ENCODE measurements at places on chromosomes 5 and 9.
A peak's percentile ranks its signal among the peaks of the same experiment; 100 is the strongest.

DNA sequence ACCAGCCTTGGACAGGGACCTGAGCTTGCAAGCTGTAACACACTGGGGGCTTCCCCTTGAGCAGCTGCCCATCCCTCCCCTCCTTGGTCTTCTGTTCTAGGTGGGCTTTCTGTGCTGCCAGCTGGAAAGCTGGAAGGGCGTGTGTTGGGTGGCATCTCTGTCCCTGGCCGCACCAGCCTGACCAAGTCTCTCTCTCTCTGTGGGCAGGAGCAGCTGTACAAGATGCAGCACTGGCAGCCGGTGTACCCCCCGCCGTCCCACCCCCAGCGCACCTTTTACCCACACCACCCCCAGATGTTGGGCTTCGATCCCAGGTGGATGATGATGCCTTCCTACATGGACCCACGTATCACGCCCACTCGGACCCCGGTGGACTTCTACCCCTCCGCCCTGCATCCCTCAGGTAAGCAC lies 32.1 kb upstream of the POMT1 start:
- no peak for DNase-seq

DNA sequence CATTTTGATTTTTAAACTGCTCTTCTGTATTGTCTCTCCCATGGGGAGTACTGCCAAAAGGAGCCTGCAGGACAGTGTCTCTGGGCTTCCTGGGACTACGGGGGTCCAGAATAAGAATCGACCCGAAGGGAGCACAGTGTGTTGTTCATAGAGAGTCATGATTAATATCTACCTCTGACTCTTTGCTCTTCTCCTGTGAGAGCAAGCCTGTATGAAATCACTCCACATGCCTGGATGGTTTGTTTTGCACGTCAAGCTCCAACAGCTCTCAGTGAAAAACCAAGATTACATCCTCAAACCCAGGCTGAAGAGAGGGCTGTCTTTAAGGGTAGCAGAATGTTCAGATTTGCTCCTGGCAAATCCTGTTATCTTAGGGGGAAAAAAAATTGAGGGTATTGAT lies 1860.0 kb upstream of the WWC1 start:
- no peak for DNase-seq

- no peak for DNase-seq
These were observed 285.5 kb upstream of the MAP3K1 start for GRCh38 chr5:56529666-56530430.

- no peak for DNase-seq
These were observed 117.8 kb downstream of the FGF18 start for GRCh38 chr5:171537070-171537849.

DNA sequence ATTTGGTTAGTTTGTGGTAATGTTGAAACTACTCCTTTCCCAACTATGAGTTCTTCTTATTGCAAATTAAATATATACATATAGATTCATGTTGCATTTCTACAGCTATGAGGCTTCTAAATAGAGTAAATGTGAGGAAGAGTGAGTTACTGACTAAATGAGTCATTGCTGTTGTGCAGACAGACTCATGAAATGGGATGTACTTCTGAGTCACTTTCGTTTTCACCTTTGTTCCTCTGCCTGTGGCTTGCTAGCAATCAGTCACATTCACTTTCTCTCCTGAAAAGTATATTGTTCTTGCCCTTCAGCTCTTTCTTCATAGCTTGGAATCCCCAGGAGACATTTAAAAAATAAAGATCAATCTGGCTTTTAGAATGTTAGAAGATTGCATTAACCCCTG lies 295.5 kb upstream of the SMC2 start:
- DNase-seq, result no peak

DNA sequence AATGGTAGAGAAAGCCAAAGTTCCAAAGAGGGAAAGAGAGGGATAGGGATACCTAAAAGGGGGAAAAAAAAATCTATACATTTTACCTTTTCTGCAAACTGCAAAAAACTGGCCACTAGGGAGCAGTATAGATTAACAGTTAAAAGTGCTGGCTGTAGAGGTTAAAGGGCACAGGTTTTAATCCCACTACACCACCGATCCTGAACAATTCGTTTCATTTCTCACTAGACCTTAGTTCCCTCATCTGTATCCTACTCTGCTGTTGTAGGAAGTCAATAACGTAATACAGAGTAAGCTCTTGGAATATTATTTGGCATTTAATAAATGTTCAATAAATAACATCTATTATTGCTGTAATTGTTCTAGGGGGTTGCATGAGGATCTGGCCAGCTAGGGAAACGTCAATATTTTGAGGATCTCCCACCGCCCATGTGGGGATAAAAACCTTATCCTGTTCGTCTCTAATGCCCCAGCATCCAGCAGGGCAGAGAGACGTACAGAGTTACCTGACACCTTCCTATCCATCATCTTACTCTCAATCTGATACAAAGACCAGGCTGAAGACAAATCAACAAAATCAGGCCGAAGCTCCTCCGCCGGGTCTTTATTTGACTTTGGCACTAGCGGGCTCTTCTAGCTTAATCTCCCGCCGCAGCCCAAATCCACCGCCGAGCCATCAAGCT lies 757 bp downstream of the CDC26 start:
- DNase-seq, result peak; percentile 48

DNA sequence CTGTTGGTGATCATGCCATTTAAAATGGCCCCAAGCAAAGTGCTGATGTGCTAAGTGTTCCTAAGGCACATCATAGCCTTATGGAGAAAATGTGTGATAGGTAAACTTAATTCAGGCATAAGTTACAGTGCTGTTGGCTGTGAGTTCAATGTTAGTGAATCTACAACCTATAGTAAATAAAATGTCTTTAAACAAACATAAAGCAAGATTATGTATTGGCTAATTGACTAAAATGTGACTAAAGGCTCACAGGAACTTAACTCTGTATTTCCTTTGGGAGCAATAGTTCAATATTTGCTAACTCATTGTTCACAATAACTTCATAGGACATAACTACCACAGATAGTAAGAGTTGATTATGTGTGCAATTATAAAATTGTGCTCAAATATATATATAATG lies 49.4 kb upstream of the LRRC19 start:
- DNase-seq, result no peak

GRCh38 chr9:22147813-22148527 lies 138.9 kb upstream of the CDKN2B start:
- DNase-seq, result peak; percentile 60

DNA sequence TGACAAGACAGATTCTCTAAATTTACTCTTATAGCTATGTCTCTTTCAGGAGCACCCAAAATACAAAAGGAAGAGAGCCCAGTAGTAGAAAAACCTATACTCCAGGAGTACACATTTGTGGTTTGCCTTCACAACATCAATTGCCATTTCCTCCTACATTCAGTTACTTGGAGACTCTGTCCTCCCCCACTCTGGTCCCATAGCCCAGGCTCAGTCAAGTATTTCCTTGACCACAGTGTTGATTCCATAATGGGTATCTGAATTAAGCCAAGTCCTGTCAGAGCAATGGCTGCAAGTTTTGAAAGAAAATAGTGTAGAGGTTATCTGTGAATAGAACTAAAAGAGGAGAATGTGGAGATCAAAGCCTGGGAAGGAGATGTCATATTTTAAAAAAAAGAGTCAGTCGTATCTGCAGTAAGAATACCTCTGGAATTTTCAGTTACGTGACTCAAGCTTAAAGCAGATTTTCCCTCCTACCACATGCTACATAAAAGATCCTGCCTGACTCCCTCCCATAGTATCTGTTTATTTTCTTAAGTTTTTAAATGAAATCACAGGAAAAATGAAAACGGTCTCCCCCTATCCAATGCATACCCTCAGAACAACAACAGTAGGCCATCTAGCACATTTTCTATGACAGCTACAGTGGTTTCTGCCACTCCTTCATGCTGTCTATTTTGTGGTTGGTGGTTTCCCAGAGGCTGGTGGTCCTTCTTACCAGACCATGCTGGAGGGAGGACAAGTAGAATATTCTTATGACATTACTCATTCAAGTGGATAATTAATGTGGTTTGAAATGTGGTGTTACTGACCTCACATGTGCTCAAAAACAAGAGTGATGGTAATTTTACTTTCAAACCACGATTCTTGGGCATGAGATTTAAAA lies 249.7 kb upstream of the TMEM161B start:
- no peak for DNase-seq

DNA sequence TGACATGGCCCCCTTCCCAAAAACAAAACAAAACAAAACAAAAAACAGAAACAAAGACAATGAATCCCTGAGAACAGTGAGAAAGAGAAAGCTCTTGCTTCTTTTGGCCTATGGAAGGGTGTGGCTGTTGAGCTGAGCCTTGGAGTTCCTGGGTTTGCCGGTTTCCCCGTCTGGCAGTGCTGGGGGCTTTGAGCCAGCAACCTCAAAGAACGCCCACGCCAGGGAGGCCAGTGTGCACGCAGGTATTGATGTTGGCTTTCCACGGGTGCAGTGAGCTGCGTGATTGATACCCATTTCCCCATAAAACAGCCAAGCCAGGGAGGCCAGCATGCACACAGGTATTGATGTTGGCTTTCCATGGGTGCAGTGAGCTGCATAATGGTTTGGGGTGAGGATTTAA lies 8.3 kb upstream of the LCN1 start:
- no peak for DNase-seq

GRCh38 chr9:70478963-70479641 lies 64.6 kb upstream of the KLF9 start:
- no peak for DNase-seq

GRCh38 chr9:81125446-81126092 lies 563.8 kb downstream of the TLE1 start:
- no peak for DNase-seq

DNA sequence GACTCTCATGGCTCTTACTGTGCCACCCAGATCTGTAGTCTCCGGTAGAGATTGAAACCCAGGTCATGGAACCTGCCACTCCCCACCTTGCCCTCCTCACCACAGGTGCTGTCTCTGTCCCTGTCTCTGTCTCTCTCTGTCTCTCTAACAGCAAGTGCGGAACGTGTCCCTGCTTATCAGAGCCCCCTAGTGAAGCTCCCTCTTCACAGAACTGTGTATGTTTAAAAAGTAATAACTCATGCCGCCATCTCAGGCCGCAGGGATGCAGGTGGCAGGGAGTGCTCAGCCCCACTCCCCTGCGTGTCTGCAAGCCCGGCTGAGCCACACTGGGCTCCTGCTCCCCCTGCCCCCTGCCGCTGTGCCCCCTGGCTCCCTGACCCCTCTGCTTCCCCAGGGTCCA lies 43.8 kb downstream of the UNC5A start:
- no peak for DNase-seq

- DNase-seq, result peak; percentile 7
These were observed 6.1 kb upstream of the PRUNE2 start for GRCh38 chr9:76911971-76912370.

DNA sequence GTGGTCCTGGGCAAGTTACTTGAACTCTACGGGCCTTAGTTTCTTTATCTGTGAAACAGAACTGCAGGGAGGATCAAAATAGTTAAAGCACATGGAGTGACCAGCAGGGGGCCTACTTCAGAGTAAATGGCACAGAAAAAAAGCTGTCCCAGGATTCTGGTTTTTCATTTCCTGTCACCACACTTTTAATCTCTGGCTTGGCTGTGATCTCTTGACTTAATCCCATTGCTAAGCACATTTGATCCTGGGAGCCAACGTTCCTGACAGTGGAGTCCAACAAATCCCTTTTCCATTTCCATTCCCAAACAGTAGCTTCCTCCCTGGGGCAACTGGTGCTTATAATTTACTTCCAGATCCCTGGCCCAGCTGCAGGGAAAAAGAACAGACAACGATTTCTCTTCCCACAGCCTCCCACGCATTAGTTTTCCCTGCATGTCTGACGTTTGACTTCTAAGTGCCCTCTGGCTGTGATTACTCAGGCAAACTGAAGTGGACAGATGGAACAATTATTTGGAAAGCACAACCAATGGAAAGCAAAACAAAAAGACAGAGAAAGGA lies 136.5 kb upstream of the STK32A start:
- DNase-seq, result peak; percentile 42

DNA sequence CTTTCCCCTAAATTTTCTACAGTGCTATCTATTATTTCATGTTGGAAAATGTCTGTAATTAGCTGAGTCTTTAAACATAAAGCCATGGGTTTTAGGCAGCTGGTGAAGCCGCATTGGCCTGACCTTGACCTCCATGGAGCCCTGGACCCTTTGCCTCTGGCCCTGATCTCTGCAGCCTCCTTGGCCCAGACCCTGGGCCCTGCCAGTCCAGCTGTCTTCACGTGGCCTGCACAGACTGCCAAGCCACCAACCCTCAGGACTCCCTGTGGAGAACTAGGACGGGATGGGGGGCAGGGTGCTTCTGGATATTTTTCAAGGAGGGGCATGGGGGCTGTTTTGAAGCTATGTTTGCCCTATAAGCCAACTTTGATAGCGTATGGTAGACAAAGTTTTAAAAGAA lies 29.8 kb upstream of the PPARGC1B start:
- no peak for DNase-seq

- no peak for DNase-seq
These were observed 112.0 kb downstream of the RXRA start for GRCh38 chr9:134438195-134438788.

DNA sequence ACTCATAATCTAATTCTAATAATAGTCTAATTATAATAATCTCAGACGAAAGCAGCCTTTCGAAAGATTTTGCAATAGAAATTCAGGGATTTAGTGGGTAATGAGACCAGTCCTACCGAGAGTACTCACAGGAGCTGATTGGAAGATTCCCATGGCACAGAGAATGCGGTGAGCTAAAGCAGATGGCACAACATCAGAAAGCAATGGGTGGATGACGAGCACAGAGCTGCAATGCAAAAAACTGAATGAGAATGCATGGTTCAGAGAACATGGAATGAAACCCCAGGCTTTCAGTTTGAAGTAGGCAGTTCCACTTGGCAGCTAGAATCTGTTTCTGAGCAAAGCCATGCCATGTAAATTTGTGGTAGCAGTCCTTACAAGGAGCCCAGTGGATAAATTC lies 78.2 kb upstream of the SPINK5 start:
- DNase-seq, result no peak

- no peak for DNase-seq
These were observed 69.9 kb downstream of the HSPA4 start for GRCh38 chr5:133121611-133122150.

- DNase-seq, result no peak
These were observed 191.2 kb downstream of the PIK3R1 start for GRCh38 chr5:68406767-68407241.

DNA sequence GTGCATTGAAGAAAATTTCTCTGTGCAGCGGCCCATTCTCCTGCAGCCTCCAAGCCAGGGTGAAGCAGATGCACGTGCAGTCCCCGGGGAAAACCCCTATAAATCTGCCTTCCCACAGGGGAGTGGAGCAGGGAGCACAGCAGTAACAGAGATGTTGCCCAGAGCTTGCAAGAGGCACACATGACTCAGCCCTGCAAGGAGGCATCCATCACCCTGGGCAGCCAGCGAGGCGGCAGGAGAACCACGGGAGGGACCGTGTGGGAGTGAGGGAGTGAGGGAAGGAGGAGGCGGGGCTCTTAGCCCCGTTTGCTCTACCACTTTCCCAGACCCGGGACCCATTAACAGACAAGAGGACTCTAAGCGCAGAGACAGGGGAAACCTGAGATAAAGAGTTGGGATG lies 96.2 kb upstream of the ARAP3 start:
- no peak for DNase-seq

DNA sequence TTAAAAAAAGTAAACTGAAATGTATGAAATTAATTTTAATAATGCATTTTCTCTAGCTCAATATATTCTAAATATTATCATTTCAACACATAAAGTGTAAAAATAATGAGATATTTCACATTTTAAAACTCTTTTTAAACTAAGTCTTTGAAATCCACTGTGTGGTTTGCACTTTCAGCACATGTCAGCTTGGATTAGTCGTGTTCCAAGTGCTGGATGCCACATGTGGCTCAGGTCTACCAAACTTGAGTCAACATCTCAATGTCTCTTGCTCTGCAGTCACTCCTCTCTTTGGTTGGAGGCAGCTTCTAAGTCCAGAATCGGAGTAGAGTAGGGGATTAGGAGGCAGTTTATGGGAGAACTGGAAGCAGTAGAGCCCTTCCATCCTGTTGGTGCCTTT lies 173.7 kb upstream of the ANKRD55 start:
- DNase-seq, result no peak

- DNase-seq, result no peak
These were observed 15.0 kb downstream of the ZSWIM6 start for GRCh38 chr5:61347080-61347479.

Measured in HCT116 (cell line).